Dorsolateral prefrontal cortex (tissue), 122 donors: ENCODE measurements at places on chromosomes 13 and 19.
A peak's percentile ranks its signal among the peaks of the same experiment; 100 is the strongest.

DNA sequence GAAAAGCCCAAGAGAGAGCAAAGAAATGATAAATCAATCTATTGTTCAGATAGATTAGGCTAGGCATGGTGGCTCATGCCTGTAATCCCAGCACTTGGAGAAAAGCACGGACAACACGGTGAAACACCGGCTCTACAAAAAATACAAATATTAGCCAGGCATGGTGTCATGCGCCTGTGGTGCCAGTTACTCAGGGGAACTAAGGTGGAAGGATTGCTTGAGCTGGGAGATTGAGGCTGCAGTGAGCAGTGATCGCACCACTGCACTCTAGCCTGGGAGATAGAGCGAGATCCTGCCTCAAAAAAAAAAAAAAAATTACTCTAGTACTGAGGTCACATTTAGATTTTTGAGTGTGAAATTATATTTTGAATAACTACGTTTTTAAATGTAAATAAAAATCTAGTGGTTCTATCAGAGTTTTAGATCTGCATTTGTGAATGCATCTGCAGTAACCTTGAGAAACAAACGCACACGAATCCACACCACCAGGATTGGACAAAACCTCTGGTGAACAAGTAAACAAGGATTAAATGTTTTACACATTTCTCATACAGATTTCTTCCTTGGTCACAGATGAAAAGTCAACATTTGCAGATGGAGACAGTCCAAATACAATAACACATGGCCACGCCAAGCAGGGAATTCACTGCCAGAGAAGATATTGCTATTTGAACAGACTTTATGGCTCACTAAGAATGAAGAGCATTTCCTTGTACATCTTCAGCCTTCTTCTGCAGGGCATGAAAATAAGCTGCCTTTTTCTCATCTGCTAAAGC is 917.6 kb downstream of the PCDH9 start:
- DNase-seq = no peak

DNA sequence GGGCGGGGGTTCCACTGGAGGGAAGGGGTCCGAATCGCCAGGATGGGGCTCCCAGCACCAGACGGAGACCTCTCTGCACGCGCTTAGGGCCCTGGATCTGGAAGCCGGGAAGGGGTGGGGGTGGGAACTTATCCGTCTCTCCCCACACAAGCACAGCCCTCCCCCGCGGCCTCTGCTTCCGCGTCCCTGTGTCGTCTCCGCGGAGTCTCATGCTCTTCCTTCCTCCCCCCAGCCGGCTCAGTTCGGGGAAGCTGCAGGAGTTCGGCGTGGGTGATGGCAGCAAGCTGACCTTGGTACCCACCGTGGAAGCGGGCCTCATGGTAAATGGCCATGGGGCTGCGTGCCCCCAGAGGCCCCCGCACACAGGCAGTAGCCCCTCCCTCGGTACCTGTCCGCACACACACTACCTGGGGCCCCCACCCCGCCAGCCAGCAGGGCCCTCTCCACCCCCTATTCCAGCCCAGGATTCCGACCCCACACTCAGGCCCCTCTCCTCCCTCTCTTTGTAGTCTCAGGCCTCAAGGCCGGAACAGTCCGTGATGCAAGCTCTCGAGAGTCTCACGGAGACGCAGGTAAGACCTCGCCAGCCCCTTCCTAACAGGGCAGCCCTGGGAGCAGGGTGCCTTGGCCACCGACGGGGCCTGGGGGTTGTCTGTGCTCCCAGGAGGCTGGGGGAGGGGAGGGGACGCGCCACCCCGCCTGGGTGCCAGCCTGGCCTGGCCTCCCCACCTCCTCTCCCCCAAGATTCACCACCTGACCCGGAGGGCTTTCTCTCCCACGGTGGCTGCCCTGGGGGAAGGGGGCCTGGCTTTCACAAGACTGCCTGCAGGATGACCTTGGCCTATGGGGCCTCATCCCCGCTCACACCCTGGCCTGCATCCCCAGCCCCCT is 3.2 kb downstream of the MIDN start:
- peak; percentile 69 for DNase-seq

GRCh38 chr19:48424694-48425219 is 21.0 kb upstream of the GRWD1 start:
- no peak for DNase-seq

- no peak for DNase-seq
Measured at GRCh38 chr13:19836472-19836871, 27.0 kb downstream of the ZMYM5 start.

- no peak for DNase-seq
Measured at GRCh38 chr13:62280590-62280989, 864.9 kb upstream of the PCDH20 start.

GRCh38 chr13:21676611-21677021 is 5.7 kb downstream of the FGF9 start:
- no peak for DNase-seq

DNA sequence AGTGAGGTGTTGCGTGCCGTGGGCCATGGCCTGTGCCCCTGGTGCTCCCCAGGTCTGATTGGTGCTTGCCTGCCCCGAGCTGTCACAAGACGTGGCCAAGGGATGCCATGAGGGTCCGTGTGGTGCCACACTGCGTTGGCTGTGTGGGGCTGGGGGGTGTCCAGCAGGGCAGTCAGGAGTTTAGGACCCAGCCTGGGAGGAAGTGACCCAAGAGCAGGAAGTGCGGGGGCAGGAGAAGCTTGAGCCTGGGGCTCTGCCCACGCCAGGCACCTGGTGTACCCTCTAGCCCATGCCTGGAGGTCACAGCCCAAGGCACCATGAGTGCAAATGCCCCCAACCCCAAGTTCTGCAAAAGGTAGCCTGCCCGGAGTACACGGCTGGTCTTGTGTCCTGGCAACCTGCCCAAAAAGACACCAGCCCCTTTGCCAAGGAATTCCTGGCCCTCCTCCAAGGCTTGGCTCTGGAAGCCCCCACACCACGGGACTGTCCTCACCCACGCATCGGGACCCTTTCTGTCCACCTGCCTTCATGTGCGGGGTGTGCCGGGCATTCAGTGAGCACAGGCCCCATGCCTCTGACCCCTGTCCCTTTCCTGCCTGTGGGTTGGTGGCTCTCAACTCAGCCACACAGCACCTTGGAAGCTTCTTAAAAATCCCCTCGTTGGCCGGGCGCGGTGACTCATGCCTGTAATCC is 24.9 kb downstream of the MPND start:
- no peak for DNase-seq
